Kidney glomerular epithelial cell (primary cell): ENCODE measurements at places on chromosomes 16 and 17.

DNA sequence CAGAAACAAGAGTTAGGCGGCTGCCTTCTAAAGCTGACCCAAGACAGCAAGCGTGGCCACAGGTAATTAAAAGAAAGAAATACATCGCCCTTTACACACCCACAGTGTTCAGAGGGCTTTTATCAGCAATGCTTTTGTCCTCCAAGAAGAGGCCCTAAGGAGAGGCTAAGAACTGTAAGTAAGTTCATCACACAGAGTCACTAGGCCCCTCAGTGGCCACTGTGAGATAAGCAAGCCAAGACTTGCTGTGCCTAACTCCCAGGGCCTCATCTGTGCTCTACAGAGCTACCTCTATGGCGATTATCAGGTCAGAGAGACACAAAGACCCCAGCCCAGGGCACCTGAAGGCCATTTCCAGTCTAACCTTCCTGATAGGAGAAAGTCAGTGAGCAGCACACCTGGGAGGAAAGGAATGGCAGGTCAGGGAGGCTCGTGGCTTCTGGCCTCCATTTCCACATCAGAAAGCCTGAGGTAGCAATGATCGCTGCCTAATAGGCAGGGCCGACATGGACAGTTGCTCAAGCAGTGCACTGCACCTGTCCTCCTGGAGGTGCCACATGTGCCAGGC, 545.2 kb upstream of the CDH11 start:
- DNase-seq: no peak

- DNase-seq: no peak
Observed at GRCh38 chr17:76239538-76240274, 587 bp downstream of the RNF157 start.

DNA sequence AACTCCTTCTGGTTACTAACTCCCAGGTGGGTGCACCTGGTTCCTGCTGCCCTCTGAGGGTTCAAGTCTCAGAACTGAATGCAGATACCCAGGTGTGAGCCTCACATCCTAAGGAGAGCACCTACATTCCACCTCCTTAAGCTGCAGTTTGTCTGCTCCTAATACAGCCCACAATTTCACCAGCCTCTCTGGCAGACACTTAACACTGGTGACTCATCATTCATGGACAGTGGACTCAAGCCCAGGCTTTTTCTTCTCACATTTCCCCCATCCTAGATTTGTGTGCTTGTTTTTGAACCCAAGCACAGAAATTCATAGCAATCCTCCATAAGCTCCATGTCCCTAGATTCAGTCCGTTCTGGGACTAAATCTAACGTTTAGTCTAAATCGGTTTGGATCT, 7.0 kb upstream of the MAF start:
- DNase-seq: peak; percentile 55

DNA sequence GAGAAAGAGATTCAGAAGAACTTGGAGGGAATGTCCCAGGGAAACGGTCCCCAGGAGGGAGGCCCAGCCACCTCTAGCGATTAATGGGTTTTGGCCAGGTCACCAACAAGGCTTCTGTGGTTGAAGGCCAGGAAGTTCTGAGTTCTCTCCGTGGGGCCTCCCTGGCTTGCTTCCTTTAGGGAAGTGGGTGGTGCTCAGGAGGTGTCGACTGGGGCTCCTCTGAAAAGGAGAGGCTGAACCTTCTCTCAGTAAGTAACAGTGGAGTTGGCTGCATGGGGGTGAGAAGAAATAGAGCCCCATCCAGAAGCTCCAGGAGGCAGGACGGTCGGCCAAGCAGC, 77.1 kb upstream of the GSE1 start:
- no peak for DNase-seq

DNA sequence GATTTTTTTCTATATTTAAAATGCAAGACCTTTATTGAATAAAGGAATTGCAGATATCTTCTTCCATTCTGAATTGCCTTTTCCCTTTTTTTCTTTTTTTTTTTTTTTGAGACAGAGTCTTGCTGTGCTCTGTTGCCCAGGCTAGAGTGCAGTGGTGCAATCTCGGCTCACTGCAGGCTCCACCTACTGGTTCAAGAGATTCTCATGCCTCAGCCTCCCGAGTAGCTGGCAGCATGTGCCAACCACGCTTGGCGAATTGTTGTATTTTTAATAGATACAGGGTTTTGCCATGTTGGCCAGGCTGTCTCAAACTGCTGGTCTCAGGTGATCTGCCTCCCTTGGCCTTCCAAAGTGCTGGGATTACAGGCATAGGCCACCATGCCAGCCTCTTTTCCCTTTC, 151.5 kb downstream of the CEP112 start:
- DNase-seq: no peak

- no peak for DNase-seq
Observed at GRCh38 chr17:4605826-4606225, 21.5 kb downstream of the SMTNL2 start.

- DNase-seq: no peak
Observed at GRCh38 chr17:12362853-12363455, 302.7 kb upstream of the MYOCD start.

DNA sequence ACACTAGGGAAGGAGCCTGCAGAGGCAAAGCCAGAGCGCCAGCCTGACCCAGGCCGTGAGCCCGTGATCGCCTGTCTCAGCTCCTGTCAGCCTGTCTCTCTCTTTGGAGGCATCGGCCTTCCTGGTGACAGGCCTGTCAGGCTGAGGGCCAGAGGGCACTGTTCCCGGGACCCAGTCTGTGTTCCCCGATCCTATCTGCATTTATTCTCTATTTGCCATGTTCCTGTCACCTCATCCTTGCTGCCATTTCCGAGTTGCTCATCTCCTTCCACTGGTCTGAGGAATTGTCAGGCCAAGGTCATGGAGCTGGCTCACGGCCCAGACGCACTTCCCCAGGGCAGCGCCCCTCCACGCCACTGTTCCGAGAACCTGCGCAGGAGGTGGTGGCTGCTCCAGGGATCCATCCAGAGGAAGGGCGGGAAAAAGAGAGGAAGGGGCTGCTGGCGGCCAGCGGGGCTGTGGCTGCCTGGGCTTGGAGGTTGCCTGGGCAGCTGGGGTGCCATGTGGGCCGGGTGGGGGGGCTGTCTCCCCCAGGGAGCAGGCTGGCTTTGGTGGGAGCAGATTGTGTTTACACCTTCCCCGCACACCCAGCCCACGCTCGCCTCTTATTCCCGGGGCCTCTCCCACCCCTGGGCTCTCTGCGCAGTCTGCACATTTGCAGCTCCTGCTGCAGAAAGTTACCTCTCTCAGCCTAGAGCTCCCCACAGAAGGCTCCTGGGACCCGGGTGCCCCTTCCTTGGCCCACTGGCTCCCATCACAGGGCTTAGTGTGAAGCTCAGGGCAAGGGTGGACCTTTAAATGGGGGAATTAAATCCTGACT, 4.9 kb downstream of the PRCD start:
- no peak for DNase-seq

DNA sequence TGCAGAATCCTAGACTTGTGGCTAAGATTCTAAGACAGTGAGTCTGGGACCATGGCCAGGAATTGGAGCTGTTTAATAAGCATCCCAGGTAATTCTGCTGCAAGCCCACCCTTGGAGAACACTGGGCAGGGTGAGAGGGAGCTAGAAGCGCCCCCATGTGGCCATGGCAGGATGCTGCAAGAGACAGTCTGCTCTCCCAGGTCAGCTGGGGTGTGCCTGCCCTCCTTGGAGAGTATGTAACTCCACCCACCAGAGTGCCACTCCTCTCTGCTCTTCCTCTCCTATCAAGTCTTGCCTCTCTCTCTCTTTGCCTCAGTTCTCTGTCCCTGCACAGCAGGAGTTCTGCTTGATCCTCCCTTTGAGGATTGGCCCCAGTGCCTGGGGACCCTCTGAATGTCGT, 14.9 kb downstream of the RCVRN start:
- no peak for DNase-seq

- no peak for DNase-seq
Observed at GRCh38 chr17:13671341-13671740, 69.6 kb upstream of the HS3ST3A1 start.

DNA sequence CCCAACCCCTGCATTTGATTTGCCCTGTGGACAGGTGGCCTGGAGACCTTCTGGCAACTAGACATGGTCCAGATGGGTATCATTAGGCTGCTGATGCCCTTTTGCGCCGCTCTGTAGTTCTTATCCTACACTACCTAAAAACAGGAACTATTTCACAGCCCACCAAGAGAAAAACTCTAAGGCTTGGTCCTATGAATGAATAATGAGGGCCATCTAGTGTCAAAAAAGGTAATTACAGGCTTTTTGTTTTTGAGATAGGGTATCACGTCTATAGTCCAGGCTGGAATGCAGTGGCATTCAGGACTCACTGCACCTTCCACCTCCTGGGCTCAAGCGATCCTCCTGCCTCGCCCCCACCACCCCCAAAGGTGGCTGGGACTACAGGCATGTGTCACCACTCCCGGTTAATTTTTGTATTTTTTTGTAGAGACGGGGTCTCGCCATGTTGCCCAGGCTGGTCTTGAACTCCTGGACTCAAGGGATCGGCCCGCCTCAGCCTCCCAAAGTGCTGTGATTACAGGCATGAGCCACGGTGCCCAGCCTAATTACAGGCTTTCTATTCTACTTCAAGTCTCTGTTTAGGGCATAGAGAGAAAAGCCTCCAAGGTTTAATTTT, 20.9 kb downstream of the COIL start:
- DNase-seq: peak; percentile 65

DNA sequence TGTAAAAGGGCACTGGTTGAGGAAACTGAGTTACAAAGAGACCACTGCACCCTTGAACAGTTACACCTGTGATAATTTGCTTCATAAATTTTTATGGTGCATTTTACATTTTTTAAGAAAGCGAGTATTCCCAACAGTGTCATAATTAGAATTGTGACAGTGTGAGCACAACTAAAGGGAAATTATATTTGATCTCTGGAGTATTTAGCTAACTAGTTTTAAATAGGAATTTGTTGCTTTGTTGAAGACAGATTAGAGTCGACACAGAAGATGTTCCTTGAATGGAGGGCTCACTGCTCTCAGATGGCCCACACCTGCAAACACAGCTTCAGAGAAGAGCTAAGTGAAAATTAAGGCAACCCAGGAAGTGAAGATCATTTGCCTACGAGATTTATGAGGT, 555.0 kb upstream of the GOT2 start:
- no peak for DNase-seq

GRCh38 chr16:8691728-8692127, 17.3 kb downstream of the ABAT start:
- no peak for DNase-seq

GRCh38 chr16:18003033-18003432, 333.5 kb downstream of the NPIPA8 start:
- no peak for DNase-seq

- no peak for DNase-seq
Observed at GRCh38 chr17:55254375-55254774, 10.4 kb upstream of the HLF start.

GRCh38 chr16:58515125-58515870, at the start of gene SETD6:
Gene SETD6 (plus strand): TSS chr16:58515517. CDS start chr16:58515538, 21 bp downstream.
- DNase-seq: peak; percentile 52

- DNase-seq: peak; percentile 14
Observed at GRCh38 chr16:16120382-16121184, 102.7 kb downstream of the ABCC6 start.

DNA sequence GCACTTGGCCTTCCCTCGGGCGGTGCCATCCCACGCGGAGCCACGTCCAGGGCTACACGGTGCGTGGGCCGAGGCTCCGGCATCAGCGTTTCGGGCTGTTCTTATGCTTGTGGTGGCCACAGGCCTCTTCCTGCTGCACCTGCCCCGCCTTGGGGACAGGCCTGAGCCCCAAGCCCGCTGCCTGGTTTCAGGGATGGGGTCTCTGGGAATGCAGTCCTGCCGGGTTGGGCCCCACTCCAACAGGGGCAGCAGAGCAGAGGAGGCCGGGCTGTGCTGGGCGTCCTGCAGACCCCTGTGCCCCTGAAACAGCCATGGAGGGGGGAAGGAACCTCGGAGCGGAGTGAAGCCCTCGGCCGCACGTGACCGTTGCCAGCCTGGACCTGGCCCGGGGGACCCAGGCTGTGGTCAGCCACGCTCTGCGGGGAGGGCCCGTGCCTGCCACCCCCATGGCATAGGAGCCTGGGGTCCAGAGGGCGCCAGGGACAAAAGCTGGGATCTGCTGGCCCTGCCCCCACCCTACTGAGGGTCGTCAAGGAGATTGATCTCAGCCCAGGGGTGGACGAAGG, 453 bp upstream of the WFIKKN1 start:
- no peak for DNase-seq

DNA sequence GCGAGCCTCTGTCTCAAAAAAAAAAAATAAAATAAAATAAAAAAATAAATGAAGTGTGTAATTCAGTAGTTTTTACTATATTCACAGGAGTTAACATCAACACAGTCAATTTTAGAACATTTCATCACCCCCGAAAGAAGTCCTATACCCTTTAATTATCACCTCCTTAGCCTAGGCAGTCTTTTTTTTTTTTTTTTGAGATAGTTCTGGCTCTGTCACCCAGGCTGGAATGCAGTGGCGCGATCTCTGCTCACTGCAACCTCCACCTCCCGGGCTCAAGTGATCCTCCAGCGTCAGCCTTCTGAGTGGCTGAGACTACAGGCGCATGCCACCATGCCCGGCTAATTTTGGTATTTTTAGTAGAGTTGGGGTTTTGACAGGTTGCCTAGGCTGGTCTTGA, 150.7 kb downstream of the SNX29 start:
- DNase-seq: no peak

DNA sequence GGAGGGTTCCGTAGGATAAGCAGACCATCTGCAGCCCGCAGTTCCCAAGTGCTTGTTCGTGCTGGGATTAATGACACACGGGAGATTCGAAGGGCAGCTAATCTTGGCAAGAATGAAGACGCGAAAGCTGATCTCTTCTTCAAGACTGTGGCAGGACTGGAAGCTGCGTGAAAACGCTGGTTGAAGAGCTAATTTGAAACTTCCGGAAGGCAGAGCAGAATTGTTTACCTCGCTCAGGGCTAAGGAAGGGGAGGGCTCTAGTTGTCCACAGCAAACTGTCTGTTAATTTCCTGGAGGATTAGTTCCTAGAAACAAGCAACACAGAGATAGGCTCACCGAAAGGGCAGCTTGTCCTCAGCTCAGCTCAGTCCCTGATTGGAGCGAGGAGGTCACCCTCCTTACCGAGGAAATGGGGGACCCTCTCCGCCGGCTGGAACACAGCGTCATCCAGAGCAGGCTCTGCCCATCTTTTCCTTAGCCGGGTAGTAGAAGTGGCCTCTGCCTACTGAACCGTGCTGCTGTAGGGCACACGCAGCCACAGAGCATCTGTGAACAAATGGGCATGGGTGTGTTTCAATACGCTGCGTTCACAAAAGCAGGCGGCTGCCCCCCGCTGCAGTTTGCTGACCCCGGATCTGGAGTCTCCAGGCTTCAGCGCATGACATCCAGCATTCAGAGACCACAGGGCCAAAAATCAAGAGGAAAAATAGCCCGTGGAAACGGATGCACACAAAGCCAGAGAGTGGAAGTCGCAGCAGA, 16.7 kb upstream of the BAIAP2 start:
- DNase-seq: peak; percentile 21

DNA sequence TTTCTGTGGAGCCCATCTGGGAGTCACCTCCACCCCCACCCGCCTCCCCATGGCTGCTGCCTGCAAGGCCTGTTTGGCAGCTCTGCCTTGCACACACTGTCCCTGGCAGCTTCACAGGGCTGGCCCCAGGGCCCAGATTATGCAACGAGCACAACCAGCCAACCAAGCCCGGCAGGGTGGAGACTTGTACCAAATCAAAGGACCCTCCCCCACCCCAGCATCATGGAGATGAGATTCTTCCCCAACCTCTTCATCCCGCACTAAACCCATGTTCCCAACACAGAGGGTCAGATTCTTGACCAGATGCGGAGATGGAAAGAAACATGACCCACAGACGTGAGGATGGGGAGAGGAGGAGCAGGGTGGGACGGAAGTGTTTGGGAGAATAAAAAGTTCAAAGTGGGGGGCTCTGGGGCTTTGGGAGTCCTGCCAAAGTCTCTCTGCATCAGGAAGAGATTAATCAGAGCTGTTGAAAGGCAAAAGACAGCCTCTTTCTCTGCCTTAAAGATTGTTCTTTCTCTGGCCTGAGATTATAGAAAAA, 3.8 kb downstream of the SMARCD2 start:
- DNase-seq: no peak
